ENCODE measurements at places on chromosomes 7 and 10. TPM values are rescaled to one million over a fixed set of nuclear protein-coding genes. Genes with fewer than 3 reads are reported as not detected.

GRCh38 chr7:40474790-40475680 lies 340.2 kb downstream of the SUGCT start:
- no peak for DNase-seq

DNA sequence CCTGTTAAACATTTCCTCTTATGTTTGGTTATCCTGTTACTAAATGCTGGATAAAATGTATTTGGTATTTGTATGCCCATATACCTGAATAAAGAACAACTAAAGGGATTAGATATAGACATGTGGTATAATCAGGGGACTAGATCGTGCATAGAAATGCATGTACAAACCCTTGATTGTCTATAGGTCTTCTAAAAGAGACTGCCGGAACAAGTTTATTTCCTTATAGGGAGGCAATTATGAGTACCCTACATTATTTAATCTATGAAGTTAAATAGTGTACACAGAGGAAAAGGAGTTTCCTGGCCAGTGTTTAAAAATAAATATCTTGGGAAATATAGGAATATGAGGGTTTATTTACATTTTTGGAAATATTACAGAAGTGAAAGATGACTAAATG lies 44.6 kb downstream of the CCSER2 start:
- no peak for DNase-seq

DNA sequence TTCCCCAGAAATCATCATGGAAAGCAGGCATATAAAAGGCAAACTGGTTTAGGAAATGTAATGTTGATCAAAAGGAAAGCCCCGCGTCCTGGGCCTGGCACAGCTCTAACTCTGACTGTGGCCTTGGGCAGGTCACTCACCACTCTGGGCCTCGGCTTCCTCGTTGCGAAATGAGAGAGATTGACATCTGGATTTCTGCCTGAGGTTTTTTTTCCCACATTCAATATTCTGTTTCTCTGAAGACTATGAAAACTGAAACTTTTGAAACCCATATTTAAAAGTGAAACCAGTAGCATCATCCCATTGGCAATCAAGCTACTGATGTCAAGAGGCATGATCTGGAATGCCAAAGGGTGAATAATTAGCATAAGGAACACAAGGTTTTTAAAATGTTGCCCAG lies 369.7 kb upstream of the NPVF start:
- no peak for DNase-seq

Gene AEBP1
- 17.8 TPM for total RNA-seq

Gene HOXA1
- 7.3 TPM for total RNA-seq

DNA sequence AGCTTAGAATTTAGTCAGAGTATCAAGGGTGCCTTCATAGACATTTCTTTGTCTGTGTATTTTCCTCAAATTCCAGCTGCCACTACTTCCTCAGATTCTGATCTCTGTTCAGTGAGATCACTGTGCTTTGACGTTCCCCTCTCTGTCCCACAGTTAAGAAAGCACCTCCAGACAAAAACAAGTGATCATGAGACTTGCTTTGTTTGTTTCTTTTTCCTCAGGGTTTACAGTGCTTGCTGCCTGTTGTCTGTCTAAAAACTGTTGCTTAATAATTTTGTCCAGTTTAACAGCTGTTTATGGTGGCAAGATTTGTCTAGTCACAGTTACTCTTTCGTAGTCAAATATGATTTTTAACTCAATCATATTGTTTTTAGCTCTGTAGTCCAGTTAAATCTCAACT lies 29.1 kb downstream of the TRUB1 start:
- no peak for DNase-seq

DNA sequence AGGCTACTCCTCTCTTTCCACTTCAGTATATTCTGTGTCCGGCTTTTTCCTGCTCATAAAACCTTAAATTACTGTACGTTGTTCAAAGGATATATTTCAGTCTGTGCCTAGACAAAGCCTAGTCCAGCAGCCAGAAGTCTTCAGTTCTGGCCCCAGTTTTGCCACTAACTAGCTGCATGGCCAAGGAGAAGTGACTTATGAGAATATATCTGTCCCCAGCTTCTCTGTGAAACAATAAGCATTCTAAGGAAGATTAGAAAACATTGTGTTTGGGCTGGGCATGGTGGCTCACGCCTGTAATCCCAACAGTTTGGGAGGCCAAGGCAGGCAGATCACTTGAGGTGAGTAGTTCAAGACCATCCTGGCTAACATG lies 105.0 kb upstream of the HDAC9 start:
- DNase-seq: no peak

Gene MSMB
- total RNA-seq: not detected

- DNase-seq: no peak
Observed at GRCh38 chr10:7417807-7418206, 7.0 kb upstream of the SFMBT2 start.

DNA sequence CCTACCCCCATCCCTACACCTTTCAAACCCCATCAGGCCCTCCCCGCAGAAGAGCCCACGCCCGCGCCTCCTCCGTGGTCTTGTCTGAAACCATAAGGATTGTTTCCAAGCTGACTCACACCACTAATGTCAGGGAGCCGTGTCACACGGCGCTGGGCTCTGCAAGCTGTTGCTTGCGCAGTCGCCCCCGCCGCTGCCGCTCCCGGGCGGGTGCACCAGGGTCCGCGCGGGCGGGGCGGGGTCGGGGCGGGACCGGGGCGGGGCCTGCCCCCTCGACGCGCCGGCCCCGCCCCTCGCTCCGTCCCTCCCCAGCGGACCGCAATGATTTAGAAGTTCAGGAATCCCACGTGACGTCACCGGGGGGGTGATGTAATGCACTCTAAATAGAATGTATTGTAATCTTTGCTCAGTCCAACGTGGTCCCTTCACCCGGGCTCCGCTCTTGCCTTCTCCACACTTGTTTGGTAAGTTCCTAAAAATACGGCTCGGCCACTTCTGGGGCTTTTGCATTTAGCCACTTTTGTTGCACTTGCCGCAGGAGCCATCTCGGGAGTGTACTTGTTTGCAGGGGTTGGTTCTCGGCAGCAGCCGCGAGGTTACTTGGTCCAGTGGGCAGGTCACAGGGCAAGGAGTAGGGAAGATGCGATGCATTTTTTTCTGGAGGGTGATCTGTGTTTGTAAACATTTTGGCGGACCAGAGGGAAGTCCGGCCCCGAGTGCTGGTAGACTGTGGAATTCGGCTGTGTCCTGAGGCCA lies 3.2 kb upstream of the CREB5 start:
- peak; percentile 98 for DNase-seq

DNA sequence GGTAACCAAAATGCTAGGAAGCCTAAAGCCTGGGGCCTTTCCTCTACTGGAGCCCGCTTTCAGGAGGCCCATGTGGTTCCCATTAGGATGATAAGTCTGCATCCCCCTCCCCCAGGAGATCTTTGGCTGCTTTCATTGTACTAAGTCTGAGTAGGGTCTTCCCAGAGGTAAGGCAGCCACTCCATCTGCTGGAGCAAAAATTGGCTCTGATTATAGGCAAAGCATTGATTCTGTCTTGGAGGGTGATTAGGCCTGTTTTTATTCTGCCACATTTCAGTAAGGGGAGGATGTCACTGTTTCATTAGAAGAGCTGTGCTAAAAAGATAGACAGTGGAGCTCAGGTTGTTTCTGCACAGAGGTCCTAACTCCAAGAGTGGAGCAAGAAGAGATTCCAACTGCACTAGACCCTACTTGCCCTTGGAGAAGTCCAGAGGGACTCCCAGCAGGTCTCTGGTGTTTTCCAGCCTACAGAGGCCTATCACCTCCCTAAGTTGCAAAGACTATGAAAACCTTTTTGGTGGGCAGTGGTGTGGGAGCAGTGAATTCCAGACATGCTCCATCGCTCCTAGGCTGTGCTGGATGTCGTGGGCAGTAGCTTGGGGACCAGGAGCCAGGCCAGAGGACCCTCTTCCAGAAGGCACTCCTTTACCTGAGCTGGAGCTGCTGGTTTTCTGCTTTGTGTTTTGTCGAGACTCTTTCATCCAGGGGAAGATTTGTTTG lies 7.1 kb upstream of the HOXA2 start:
- no peak for DNase-seq

DNA sequence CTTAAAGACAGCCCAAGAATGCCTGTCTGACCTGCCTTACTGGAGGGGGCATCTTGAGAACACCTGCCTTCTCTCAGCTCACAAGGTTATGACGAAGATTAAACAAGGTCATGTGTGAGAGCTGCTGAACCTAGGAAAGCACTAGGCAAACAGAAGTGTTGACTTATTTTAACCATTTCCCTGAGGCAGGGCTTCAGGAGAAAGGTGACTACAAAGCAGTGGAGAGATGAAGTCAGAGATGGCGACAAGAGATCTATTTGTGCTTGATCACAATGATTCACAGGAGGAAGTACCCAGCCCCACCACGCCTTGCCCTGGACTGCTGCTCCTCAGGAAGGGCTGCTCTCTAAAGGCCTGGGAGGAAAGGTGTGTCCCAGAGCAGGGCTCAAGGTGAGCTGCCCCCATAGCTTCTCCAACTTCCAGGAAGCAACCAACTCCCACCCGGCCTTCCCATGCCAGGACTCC lies 27.8 kb downstream of the STN1 start:
- DNase-seq: no peak

- DNase-seq: no peak
Observed at GRCh38 chr7:158587162-158588084, at the start of gene PTPRN2. Gene PTPRN2, minus strand, starts transcription at chr7:158587823.

Gene ANXA8
- not detected for total RNA-seq

DNA sequence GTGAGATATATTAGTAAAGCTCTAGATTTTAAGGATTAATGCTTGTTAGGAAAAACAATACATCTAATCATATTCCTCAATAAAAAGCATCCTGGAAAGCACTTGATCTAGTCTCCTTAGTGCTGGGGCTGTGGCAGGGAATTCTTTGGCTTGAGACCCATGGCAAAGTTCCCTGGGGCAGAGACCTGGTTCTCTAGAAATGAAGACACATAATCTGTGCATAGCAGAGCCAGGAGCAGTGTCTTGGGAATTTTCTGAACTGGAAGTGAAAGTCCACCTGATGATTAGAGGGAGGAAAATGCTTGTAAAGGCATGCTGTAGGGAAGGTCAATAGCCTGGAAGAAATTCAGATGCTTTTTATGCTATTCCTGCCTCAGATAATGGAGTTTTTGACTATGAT lies 247.4 kb downstream of the CDK14 start:
- no peak for DNase-seq

Gene RHOBTB1
- 23.6 TPM for total RNA-seq

GRCh38 chr7:6386779-6387178 lies 61.0 kb downstream of the DAGLB start:
- no peak for DNase-seq

- no peak for DNase-seq
Observed at GRCh38 chr10:29479081-29479925, 155.5 kb downstream of the SVIL start.

Gene ERV3-1
- total RNA-seq: 9.3 TPM

Gene FRG2B
- 1.1 TPM for total RNA-seq

- no peak for DNase-seq
Observed at GRCh38 chr7:74400420-74401136, 53.1 kb upstream of the GTF2IRD1 start.

DNA sequence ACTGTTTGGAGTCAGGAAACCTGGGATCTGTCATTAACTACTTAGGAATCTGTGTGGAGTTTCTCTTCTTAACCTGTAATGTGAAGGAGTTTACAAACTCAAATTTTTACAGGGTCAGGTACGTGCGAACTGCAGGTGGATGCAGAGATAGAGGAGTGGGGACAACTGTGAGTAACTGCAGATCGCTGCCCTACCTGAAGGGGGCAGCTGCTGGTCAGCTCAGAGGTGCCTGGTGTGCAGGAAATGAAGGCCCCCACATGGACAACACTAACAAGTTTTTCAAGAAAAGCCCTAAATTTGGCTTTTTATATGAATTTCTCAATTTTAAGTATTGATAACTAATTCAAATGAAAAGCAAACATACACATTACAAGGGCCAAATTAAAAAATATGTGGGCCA lies 380.0 kb downstream of the REEP3 start:
- no peak for DNase-seq

DNA sequence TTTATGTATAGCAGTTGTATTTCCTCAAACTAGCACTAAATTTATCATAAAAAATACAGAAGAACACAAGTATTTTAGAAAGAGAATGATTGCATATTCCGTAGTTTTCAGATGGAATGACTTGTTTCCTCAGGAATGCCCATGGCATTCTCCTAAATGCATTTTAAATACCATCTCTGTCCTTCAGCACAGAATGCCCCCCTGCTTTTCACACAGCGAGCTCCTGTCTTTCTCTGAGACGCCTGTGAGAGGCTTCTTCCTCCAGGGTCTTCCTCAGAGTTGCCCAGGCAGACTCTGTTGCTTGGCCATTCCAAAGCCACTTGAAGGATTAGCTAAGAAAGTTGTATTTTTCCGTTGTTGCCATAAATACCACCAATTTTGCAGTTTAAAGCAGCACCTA lies 10.1 kb downstream of the LANCL2 start:
- no peak for DNase-seq

- DNase-seq: peak; percentile 50
Observed at GRCh38 chr7:91683823-91684222, 196.7 kb downstream of the MTERF1 start.

Gene MEOX2
- total RNA-seq: not detected

Gene C10orf105
- not detected for total RNA-seq

- no peak for DNase-seq
Observed at GRCh38 chr7:22173685-22174573, 183.0 kb downstream of the RAPGEF5 start.

Measured in SJCRH30 (cell line).